Ureter (tissue), 1 donor: ENCODE measurements at places on chromosomes 16 and 17. TPM values are rescaled to one million over a fixed set of nuclear protein-coding genes. Genes with fewer than 3 reads are reported as not detected.

- no peak for DNase-seq
These were observed 9.7 kb downstream of the RMI2 start for GRCh38 chr16:11354733-11355574.

GRCh38 chr16:21611198-21611555, 11.8 kb downstream of the METTL9 start:
- DNase-seq = no peak

Gene ABCC12
- not detected for total RNA-seq

Gene MYBBP1A
- total RNA-seq = 110 TPM

DNA sequence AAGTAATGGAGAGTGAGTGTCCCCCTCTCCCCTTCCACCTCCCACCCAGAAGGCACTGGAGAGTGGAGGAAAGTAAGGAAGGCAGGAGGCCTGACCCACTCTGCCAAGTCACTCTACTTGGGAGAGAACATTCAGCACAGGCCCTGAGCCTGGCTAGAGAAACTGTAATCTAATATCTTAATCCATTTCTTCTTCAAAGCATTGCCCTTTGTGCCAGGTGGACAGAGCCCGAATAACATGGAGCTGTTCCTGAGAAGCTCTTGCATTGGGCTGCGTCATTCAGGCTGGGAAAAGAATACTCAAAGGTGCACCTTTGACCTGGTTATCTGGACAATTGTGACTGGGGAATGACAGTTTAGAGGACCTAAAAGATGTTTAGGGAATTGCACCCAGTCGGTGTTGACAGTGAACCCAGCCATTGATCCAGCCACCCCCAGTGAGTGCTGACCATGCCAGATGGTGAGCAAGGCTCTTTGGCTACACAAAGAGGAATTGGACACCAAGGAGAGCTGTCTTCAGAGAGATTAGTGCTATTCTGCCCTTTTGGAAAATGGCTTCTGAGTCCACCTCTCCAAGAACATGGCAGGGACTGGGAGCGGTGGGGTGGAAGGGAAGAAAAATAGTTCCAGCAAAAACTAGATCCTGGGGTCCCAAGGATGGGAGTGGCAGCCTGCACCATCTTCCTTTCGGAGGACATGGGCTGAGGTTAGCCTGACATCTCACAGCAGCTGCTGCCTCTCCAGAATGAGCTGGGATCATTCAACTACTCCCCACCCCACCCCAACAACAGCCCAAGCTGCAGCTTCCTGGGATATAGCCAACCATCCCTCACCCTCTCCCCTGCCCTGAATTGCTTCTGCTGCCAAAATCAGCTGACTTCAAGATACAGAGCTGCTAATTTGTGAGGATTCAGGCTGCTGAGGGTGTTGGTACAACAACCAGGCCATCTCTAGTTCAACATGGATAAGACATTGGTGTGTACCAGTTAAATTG, 11.6 kb upstream of the NOG start:
- no peak for DNase-seq

GRCh38 chr16:14155572-14156190, 84.6 kb downstream of the MRTFB start:
- DNase-seq = no peak

- DNase-seq = no peak
These were observed 219.6 kb upstream of the TNRC6C start for GRCh38 chr17:77738751-77739531.

Gene KRTAP4-12
- total RNA-seq = not detected

- DNase-seq = no peak
These were observed 436.7 kb downstream of the KIF2B start for GRCh38 chr17:54259476-54259875.

GRCh38 chr16:8730335-8730915, 56.0 kb downstream of the ABAT start:
- peak; percentile 69 for DNase-seq

DNA sequence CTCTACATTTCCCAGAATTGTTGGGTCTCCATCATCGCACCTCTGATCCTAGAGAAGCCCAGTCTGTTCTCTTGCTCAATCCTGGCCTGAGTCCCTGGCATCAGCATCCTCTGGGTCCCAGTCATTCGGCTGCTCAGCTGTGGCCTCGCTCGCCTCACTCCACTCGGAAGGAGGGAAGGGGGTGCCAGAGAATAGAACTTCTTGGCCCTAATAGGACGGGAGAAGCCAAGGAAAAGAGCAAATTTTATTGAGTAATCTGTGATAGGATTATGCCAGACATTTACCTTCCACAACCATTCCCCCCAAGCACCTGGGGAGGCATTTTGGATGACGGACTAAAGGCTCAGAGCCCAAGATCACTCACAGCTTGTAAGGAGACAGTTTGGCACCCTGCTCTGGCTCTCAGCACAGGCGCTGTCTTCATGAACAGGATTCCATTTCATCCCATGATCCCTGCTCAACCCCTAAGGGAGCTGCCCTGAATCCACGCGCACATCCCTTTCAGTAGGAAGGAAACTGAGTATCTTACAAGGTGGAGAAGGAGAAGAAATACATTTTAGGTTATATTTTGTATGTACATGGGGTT, 498 bp upstream of the CLEC10A start:
- no peak for DNase-seq

Gene PIRT
- total RNA-seq = not detected

Gene KRTAP2-3
- total RNA-seq = not detected

Gene ABI3
- total RNA-seq = 15.2 TPM

GRCh38 chr17:35870906-35871819, 2.5 kb upstream of the HEATR9 start:
- DNase-seq = no peak

DNA sequence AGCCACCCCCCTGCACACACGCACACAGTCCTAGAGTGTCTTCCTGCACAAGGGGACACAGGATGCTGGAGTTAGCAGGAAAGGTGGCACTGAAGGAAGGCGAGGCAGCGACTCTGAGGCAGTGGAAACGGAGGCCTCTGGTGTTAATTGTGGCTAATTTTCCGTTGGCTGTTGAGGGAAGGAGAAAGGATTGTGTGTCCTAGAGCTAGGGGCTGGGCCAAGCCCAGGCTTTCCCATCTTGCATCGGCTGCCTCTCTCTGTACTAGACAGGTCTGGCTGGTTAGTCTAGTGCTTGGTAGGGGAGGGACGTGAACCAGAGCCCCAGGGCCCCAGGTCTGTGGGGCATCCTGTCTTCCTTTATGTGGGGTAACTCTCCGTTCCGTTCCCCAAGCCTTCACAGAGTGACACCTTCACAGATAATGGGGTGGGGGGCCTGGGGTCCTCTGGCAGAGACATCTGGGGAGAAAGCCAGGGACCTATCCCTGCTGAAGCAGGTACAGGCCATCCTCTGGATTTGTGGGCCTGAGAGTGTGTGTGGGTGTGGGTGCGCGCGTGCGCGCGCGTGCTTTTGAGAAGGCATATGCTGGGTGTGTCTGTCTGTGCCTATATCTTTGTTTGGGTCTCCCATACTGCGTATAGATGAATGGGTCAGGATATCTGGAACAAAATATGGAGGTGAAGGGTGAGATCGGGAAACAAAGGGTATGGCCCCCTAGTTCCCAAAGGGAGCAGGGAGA, at the start of gene CHD3:
CHD3 (plus strand) TSS at position 606 of the 737 bp plus-strand sequence. CDS start 212 bp downstream, outside the sequence.
- peak; percentile 77 for DNase-seq

- DNase-seq = no peak
These were observed 131.1 kb downstream of the ZNF423 start for GRCh38 chr16:49724774-49725173.

Gene ACAP1
- total RNA-seq = 12.7 TPM

DNA sequence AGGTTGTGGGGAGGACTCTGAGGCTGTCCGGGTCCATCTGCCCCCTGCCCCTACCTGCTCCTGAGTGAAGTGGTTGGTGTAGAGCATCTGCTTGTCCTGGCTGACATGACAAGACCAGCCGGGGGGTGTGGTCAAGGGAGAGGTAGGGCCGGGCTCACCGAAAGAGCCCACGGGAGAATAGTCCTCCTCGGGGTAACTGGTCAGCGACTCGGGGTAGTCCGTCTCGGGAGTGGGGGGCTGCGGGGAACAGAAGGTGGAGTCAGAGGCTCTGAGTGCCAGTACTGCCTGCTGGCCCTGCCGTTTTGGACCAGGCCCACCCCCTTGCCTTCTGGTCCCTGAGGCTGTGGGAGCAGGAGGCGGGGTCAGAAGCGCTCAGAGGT, 27.8 kb downstream of the ARHGAP27 start:
- no peak for DNase-seq

Gene HSBP1
- total RNA-seq = 111 TPM

- no peak for DNase-seq
These were observed 62.5 kb upstream of the TOB1 start for GRCh38 chr17:50928646-50929045.

GRCh38 chr17:37710344-37710886, 34.4 kb downstream of the HNF1B start:
- no peak for DNase-seq

Gene MSLN
- total RNA-seq = 1.4 TPM
